ENCODE measurements at places on chromosomes 6 and 20.

DNA sequence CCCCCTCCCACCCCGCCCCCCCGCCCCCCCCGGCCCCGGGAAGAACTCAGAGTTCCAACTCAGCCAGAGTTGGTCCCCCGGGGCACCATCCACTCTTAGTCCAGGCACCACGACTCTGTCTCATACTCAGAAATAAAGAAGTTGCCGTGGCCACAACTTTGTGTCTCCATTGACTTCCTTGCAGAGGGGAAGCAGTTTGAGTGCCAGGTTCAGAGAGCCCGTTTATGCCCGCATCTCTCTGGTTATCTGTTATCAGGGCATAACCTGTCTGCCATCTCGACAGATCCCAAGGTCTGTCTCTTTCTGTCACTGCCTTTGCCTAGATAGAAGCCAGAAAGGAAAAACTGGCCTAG, 605 bp downstream of the CDC5L start:
- no peak for DNase-seq

- no peak for DNase-seq
Observed at GRCh38 chr6:45712786-45713185, 302.9 kb downstream of the CLIC5 start.

GRCh38 chr6:125066140-125066539, 87.4 kb upstream of the TPD52L1 start:
- no peak for DNase-seq

DNA sequence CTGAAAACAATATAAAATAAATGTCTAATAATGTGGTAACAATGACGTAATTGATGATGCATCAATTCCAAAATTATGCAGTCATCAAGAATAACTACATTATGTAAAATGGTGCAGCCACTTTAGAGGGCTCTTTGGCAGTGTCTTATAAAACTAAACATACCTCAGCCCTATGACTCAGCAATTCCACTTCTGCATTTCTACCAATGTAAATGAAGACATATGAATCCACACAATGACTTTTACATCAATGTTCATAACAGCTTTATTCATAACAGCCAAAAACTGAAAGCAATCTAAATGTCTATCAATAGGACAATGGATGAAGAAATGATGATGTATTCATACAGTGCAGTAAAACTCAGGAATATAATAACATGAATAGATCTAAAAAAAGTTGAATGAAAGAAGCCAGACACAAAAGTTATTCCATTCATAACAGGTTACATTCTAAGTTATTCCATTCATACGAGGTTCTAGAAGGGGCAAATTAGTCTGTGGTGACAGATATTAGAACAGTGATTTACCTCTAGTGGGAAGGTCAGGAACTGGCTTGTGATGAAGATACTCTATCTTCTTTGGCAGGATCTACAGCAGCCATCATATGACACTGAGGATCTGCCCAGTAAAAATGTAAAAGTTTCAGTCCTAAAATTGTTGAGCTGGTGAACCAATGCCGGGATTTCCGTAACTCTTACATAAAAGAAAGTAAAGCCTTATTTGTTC, 396.1 kb downstream of the PLCB1 start:
- peak; percentile 82 for DNase-seq

DNA sequence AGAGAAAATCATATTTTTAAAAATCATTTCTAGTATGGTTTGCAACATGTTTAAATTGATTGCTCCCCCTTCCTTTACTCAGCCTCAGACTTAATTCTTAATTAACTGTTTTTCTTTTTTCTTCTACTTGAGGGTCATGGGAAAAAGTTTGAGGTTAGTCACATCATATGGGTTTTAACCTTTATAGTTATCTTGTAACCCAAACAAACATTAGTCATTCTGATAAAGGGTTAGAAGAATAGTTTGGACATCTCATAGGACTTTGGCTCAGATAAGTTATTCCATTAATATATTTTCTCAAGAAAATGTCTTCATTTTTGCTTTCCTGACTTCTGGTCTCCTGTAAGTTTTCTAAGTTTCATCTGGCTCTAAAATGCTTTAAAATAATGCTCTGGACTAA, 34.5 kb upstream of the TSPYL1 start:
- no peak for DNase-seq

Data from HFFc6 (cell line).